ENCODE measurements at places on chromosomes 2 and 18.

DNA sequence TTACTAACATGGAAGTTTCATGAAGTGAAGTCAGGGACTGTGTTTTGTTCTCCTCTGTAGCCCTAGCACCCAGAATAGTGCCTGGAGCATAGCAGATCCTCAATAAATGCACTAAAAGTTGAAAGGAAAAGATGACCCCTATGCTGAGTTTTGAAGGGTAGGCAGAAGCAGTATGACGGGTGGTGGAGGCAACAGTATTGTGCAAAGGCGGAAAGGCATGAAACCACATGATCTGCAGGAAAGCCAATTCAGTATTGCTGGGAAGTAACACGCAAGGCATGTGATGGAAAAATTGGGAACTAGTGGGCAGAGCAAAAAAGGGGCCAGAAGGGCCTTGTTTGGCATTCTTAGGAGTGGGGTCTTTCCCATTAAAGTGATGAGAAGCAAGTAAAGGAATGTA lies 23.1 kb downstream of the DTNB start:
- DNase-seq: no peak

- peak; percentile 26 for DNase-seq
Measured at GRCh38 chr2:207530160-207531031, 634 bp downstream of the CREB1 start.

GRCh38 chr2:222615320-222615719 lies 40.6 kb downstream of the FARSB start:
- DNase-seq: no peak

DNA sequence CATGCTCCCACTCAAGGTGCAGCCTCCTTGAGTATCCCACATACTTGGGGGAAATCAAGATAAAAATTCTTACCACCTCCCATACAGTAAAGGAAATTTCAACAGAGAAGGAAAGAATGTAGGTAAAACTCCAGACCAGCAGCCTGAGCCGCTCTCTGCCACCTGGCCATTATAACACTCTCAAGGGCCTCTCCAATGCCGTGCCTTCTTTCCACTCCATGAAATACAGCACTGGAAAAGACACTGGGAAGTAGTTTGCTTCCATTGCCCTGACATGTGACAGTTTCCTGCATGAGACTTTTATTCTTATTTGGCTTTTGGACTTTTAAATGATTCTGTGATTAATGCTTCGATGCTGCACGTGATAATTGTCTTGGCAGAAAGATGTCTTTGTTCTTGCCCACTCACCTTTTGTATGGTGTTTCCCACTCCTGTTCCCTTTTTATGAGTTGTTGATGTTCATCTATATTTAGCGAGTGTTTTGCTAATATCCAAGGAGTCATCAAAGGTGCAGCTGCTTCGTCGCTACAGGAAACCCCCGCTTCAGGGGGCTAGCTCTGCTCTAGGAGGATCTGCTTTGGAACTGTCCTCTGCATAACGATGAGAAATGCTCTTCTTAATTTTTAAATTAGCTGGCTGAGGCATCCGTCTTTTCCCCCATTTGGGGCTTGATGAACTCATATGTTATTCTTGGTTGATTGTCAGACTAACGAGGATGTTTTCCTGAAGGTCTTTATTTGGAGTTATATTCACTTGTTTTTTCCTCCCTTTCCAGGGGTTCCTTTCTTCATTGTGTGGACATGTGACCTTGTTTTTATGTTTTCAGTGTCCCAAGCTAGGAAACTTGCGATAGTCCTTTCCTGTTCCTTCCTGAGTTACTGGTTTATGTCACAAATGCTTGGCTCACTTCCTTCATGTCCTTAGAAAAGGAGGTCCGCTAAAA lies 179.4 kb downstream of the TXNL1 start:
- DNase-seq: no peak

- DNase-seq: no peak
Measured at GRCh38 chr18:56747032-56747658, 96.0 kb downstream of the WDR7 start.

- no peak for DNase-seq
Measured at GRCh38 chr18:26071725-26072124, 18.7 kb downstream of the SS18 start.

DNA sequence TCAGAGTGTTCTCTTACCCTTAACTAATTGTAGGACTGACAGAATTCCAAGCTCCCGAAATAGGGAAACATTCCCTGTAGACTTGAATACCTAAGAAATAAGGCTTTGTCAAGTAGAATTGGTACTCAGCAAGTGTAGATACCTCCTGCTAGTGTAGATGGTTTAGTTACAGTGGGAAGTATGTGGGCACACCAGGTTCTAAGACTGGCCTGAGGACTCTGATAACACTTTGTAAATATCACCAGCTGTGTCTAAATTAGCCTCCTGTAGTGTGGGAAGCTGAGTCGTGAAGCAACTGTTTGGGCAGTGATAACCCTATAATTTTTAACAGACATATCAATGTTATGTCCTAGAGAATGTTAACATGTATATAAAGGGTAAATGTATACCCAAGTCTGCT lies 304.5 kb downstream of the SLC8A1 start:
- no peak for DNase-seq

GRCh38 chr2:217928324-217929181 lies 74.2 kb downstream of the TNS1 start:
- no peak for DNase-seq

GRCh38 chr18:14921031-14921430 lies 173.1 kb downstream of the ANKRD30B start:
- DNase-seq: no peak

DNA sequence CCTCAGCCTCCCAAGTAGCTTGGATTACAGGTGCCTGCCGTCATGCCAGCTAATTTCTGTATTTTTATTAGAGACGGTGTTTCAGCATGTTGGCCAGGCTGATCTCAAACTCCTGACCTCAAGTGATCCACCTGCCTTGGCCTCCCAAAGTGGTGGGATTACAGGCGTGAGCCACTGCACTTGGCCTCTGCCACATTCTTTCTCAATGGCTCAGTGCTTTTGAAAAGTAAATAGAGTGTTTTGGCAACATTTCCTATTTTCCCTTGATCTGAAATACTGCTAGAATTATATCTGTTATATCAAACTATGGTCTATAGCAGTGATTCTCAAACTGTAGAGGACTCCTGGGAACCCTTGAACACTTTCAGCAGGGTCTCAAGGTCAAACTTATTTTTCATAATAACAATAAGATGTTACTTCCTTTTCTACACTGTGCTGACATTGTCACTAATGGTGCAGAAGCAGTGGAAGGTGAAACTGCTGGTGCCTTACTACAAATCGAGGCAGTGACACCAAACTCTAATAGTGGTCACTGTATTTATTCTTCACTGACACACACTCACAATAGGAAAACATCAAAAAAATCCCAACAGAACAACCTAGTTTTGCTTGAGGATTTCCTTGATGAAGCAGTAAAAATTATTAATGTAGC lies 10.6 kb downstream of the DAW1 start:
- no peak for DNase-seq

DNA sequence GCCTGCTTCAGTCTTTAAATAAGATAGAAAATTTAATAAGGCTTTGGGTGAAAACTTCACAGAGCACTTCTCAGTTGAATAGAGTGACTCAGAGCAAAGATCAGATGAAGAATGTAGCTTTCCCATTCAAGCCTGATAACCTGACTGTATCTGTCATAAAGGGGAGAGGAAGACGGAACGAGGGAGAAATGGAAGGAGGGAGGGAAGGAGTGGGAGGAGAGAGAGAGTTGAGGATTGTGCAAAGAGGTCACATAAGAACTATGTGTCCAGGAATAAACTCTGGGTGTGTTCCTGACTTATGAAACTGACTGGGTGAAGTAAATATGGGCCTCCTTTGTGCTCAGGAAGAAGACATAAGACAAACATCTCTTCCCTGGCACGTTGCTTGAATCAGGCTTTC lies 385.5 kb downstream of the LPIN1 start:
- no peak for DNase-seq

DNA sequence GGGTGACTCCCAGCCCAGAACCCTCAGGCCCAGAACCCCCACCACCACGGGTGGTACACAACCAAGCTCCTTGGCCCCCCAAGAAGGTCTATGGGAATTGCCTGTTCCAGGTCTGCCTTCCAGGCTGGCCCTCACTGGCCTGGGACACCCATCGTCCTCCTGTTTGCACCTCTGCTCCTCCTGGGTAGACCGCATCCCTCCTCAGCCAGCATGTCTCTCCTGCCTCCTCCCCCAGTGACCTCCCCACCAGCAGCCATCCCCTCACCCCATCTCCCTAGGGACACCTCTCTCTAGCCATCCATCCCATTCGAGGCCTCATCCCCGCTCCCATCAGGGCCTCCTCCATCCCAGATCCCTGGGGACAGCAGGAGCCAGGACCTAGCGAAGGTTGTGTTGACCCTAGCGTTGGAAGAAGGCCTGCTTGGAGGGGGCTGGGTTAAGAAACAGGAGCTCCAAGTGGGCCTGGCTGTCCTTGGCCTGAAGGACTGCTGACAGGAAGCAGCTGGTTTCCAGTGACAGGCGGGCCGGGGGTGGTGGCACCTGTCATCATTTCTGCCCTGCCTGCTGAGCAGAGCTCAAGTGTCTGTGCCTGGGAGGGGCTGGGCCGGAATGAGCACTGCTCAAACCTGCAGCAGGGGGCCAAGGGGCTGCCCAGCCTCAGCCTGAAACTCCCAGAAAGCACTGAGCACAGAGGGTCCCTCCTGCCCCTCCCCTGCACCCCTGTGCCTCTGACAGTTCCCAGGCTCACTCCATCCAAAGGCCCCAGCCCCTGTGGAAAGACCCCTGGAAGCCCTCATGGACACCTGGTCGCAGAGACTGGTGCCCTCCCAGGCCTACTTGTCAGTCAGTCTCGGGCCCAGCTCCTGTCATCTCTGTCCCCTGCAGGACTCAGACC lies 96.0 kb upstream of the OTOS start:
- no peak for DNase-seq

DNA sequence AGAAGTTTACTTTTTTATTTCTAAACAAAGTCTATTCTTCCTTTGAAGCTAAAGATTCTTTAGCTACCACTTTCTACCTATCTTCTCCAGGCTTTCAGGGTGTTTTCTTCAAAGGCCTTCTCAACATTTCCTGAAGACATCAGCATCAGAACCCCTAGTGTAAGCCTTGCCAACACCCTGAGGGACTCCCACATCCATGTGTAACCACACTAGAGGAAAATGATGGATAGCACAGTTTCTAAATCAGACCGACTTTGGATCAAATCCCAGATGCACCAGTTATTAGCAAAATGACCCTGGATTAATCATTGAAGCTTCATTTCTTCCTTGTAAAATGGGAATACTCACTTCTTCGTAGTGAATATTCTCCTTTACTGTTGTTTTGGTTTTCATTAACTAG lies 4.7 kb upstream of the TTN start:
- no peak for DNase-seq

DNA sequence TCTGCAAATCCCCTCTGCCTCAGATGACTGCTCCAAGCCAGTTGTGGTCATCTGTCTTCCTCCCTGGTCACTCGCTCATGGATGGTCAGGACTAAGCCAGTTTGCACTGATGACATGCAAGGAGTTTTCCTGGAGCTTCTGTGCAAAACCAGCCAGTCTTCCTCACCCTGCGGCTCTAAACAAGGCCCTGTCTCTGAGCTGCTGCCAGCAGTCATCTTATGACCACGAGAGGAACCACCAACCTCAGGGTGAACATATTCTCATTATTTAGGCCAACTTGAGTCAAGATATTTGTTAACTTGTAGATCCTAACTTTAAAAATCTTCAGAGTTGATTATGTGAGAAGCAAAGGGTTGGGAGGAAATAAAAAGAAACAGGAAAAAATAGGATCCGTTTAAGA lies 119.9 kb upstream of the CAB39 start:
- no peak for DNase-seq

DNA sequence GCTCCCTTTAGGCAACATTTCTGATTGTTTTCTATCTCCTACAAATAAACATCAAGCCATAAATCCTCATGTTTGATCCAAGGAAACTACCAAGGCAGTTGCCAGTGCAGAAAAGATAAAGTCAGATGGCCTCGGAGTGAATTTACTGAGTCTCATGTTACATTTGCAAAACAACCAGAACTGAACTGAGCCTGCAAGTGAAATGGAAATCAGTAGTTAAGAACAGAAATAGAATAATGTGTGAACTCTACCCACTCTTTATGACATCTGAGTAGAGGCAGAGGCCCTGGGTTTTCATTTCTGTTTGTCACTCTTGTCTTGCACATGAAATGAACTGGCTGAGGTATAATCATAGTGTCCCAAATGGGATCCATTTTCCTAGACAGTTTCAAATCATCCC lies 20.4 kb upstream of the DAPL1 start:
- no peak for DNase-seq

DNA sequence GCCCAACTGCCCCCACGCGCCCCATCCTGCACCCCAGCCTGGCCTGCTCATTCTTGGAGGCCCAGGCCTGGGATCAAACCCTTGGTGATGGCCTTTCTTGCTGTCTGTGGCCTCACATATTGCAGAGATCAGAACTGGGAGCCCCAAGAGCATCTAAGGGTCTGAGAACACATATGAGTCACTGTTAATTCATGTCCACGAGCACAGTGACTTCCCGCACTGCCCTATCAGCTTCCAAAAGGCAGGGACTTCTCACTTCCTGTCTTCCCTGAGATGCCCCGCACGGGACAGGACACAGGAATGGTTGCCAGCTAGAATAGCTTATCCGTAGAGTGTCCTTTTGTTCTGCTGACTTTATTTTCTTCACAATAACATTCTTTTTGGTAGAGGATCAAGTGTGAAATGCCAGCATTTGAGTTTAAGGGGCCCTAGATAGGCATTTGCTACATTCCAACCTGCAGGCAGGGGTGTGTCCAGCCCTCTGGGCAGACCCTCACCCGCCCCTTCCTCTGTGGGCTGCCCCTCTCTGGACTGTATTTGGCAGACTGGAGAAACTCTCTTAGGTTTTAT lies 21.1 kb upstream of the CELF4 start:
- no peak for DNase-seq

DNA sequence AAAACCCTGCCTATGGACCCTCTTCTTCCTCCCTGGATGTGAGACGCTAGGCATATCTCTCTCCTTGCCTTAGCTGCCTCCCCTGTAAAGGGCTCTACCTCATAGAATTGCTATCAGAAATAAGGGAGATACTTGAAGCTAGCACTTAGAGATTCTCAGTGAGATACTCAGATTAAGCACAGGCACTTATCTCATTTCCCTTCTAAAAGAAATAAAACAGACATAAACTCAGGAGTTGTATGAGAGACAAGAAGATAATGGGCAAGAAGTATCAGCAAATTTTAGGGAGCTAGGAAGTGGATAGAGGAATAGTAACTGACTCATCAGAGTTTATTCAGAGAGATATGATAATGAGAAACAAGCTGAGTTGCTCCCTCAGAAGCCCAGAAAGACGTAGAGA lies 131.0 kb downstream of the SP3 start:
- no peak for DNase-seq

DNA sequence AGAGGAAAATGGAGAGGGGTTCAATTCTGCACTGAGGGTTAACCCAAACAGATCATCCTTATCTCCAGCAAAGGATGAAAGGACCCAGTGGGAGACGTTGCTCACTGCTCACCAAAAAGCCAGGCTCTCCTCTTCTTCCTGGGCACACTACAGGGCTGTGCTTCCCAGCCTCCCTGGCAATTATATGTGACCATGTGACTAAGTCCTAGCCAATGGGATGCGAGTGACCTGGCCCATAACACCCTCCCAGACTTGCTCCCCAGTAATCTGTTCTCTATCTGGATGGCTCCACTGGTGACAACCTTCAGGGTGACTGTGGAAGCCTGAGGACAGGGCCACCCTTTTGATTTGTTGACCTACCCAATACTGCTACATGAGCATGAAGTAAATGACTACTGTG lies 10.9 kb upstream of the PRKCE start:
- DNase-seq: no peak

GRCh38 chr2:31402388-31402787 lies 12.2 kb downstream of the XDH start:
- no peak for DNase-seq

Measured in stimulated activated effector memory CD8-positive, alpha-beta T cell treated with anti-CD3 and anti-CD28 coated beads, Interleukin-12 subunit alpha, Interleukin-12 subunit beta, amount 100 ng/mL, for 72 hours (primary cell).